ENCODE measurements at places on chromosomes 2 and 18. TPM values are rescaled to one million over a fixed set of nuclear protein-coding genes. Genes with fewer than 3 reads are reported as not detected.

CHN1 gene
- 45.3 TPM for total RNA-seq

KRTCAP3 gene
- total RNA-seq, result not detected

GKN2 gene
- total RNA-seq, result not detected

CHPF gene
- total RNA-seq, result 196 TPM

SIX3 gene
- total RNA-seq, result not detected

SLC9A2 gene
- not detected for total RNA-seq

RGPD5 gene
- total RNA-seq, result 42.3 TPM

SMPD4 gene
- total RNA-seq, result 20.3 TPM

CNGA3 gene
- total RNA-seq, result not detected

DOK6 gene
- total RNA-seq, result 2.6 TPM

RTN4 gene
- total RNA-seq, result 262 TPM

DES gene
- total RNA-seq, result 35.8 TPM

CIDEA gene
- not detected for total RNA-seq

MGAT4A gene
- not detected for total RNA-seq

AP1S3 gene
- 5.8 TPM for total RNA-seq

RGPD4 gene
- not detected for total RNA-seq

ABCG8 gene
- total RNA-seq, result not detected

C2orf81 gene
- 0.86 TPM for total RNA-seq

POMC gene
- 0.32 TPM for total RNA-seq

GALNT3 gene
- total RNA-seq, result 4.3 TPM

CTAGE1 gene
- total RNA-seq, result 0.43 TPM

SUMO1 gene
- 109 TPM for total RNA-seq

ZBTB7C gene
- not detected for total RNA-seq

TPO gene
- total RNA-seq, result not detected

DYSF gene
- 4.2 TPM for total RNA-seq

PLEKHH2 gene
- 7.3 TPM for total RNA-seq

VWC2L gene
- under 0.01 TPM for total RNA-seq

LOXHD1 gene
- under 0.01 TPM for total RNA-seq

VSNL1 gene
- 0.32 TPM for total RNA-seq

PTPN2 gene
- total RNA-seq, result 19.3 TPM

IL1RL1 gene
- 0.32 TPM for total RNA-seq

MPP4 gene
- 5.2 TPM for total RNA-seq

REG1B gene
- total RNA-seq, result not detected

IL1A gene
- 0.32 TPM for total RNA-seq

SLC19A3 gene
- under 0.01 TPM for total RNA-seq

RGPD8 gene
- total RNA-seq, result 12.6 TPM

THSD7B gene
- 0.32 TPM for total RNA-seq

BMP10 gene
- not detected for total RNA-seq

ADAM23 gene
- total RNA-seq, result 9.5 TPM

TRPM8 gene
- total RNA-seq, result not detected

ZNF397 gene
- total RNA-seq, result 8.2 TPM

ALKAL2 gene
- not detected for total RNA-seq

UGT1A10 gene
- total RNA-seq, result not detected
